GM19239 (cell line): ENCODE measurements at places on chromosomes 7 and 10.

DNA sequence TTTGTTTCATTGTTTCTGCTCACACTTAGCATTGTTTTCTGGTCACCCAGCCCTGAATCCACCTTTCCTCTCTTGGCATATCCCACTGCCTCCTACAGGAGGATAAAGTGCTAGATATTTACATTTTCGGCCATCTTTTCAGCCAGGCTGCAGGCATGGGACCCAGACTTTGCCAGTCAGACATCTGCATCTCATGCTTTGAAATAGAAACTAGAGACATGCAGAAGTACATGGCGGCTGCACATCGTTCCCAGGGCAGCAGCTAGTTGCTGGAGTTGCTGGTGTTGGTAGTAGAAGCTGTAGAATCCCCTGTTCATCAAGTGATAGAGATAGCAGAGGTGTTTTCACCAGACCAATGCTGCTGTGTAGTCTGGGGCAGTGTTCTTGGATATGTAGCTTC lies 18.7 kb downstream of the STAMBPL1 start:
- DNase-seq, result no peak

DNA sequence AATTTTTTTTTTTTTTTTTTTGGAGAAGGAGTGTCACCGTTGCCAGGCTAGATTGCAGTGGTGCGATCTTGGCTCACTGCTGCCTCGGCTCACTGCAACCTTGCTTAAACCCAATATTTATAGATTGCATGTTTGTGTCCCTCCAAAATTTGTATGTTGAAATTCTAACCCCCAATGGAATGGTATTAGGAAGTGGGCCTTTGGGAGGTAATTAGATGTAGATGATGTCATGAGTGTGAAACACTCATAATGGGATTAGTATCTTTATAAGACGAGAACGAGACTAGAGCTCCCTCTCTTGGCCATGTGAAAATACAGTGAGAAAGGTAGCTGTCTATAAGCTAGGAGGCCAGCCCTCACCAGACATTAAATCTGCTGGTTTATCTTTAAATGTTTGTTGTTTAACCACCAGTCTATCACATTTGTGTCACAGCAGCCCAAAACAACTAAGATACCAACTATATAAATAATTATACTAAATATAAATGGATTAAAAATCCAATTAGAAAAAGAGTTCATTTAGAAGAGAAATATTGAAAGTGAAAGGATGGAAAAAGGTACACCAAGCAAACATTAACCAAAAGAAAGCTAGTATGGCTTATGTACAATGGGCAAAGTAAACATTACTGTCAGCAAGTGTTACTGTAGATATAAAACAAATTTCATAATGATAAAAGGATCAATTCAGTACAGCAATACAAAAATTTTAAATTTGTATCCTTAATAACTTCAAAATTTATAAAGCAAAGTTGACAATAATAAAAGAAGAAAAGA lies 9.3 kb downstream of the TCAF1 start:
- no peak for DNase-seq

DNA sequence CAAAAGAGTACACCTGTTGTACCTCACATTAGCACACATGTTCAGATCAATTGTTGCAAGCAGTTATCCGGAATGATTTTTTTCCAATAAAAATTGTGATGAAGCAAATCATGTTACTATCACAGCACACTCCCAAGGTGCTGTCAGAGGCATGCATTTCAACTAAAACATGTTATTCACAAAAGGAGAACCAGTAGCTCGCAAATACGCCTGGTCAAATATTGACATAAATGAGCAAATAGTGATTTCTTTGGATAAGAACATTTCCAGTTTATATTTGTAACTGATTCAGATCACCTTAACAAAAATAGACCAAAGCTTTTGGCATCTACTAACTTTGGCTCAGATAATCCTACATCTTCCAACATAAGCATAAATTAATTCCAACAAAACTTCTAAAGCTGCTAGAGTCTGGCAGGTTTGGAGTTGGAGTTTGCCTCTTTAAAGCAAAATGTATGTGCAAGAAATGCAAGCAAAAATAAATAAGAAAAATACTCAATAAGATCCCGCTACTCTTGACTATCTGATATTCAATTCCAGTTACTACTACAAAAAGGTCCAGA lies 208.0 kb downstream of the SFMBT2 start:
- DNase-seq, result no peak

GRCh38 chr7:91082038-91082437 lies 182.2 kb upstream of the FZD1 start:
- no peak for DNase-seq

DNA sequence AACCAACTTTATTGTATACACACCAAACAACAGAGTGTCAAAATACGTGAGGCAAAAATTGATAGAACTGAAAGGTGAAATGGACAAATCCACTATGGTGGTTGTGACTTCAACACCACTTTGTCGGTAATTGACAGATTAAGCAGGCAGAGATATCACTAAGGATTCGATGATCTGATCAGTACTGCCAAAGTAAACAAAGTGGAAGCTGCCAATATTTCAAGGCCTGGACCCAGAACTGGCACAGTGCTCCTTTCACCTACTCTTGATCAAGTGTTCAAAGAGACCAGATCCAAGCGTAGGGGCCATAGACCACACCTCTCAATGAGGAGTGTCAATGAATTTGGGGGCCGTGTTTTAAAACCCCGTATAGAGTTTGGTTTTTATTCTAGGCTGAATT lies 167.0 kb downstream of the CDK14 start:
- no peak for DNase-seq

- no peak for DNase-seq
Measured at GRCh38 chr7:31864646-31865045, 177.6 kb downstream of the PPP1R17 start.

DNA sequence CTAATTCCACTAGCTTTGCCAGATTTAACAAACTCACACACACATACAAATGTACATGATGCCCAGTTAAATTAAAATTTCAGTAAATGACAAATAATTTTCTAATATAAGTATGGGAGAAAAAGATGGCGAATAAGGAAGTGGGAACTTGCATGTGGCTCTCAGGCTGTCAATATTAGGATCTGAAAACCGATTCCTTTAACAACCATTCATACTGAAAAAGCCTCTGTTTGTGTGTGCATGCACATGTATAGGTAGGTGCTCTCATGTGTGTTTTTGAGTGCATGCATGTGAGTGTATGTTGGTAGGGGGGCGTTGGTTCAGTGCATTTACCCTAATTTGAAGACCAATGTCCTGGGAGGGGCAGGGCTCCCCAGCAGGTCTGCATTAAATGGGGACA lies 125.3 kb downstream of the HTR7 start:
- DNase-seq, result no peak

DNA sequence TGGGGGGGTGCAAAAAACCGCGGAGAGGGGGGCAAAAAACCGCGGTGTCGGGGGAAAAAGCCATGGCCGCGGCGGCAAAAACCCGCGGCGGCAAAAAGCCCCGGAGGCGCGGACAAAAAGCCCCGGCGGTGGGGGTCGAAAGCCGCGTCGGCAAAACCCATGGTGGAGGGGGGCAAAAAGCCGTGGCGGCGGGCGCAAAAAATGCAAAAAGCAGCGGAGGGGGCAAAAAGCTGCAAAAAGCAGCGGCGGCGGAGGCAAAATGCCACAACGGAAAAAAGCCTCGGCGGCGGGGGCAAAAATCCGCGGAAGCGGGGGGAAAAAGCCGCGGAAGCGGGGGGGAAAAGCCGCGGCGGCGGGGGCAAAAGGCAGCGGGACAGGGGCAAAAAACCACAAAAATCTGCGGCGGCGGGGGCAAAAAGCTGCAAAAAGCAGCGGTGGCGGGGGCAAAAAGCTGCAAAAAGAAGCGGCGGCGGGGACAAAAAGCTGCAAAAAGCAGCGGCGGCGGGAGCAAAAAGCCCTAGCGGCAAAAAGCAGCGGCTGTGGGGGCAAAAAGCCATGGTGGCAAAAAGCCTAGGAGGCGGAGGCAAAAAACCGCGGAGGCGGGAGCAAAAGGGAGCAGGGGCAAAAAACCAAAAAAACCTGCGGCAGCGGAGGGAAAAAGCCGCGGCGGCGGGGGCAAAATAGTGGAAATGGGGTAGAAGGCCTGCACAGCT lies 418.9 kb downstream of the ZNF716 start:
- no peak for DNase-seq

GRCh38 chr10:100183481-100183880 lies 2.3 kb downstream of the ERLIN1 start:
- DNase-seq, result no peak

DNA sequence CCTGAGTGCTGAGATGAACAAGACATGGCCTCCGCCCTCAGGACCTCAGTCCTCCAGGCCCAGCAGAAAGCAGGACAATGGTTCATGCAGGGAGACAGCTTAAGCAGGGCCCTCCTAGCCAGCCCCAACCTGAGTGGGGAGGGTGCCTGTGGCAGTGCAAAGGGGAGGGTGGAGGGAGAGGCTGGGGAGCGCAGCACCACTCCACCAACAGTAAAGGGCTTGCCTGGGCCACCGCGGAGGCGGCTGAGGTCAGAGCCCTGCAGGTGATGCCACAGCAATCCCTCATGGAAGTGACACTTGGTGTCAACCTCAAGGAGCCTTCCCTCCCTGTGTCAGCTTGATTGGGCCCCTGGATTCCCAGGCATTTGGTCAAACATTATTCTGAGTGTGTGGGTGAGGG lies 89.0 kb upstream of the TCERG1L start:
- DNase-seq, result no peak

DNA sequence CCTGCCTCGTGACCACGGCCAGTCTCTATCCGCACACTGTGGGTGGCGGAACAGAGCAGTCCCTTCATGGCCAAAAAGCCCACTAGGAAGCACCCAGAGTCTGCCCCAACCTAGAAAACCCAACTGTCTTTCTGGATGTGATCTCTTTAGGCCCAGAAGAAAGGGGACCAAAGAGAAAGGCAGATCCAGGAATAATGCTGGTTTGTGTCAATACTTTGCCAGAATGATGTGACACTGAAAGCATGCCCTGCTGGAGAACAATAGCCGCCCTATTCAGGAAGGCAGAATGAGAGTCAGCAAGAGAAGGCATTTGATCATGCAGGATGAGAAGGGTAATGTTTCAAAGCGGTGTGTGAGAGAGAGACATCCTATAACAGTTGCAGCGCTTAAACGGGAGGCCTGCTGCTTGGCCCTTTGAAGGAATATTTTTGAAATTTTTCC lies 274.7 kb downstream of the USP6NL start:
- DNase-seq, result no peak

DNA sequence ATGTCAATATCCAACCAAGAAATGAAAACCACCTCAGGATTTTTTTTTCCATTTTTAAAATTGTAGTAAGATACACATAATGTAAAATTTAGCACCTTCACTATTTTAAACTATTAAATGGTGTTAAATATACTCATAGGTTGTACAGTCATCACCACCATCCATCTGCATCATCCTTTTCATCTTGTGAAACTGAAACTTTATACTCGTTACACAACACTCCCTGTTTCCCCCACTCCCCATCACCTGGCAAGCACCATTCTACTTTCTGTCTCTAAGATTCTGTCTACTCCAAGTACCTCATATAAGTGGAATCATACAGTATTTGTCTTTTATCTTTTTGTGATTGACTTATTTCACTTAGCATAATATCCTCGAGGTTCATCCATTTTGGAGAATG lies 335.2 kb upstream of the NPSR1 start:
- DNase-seq, result no peak

DNA sequence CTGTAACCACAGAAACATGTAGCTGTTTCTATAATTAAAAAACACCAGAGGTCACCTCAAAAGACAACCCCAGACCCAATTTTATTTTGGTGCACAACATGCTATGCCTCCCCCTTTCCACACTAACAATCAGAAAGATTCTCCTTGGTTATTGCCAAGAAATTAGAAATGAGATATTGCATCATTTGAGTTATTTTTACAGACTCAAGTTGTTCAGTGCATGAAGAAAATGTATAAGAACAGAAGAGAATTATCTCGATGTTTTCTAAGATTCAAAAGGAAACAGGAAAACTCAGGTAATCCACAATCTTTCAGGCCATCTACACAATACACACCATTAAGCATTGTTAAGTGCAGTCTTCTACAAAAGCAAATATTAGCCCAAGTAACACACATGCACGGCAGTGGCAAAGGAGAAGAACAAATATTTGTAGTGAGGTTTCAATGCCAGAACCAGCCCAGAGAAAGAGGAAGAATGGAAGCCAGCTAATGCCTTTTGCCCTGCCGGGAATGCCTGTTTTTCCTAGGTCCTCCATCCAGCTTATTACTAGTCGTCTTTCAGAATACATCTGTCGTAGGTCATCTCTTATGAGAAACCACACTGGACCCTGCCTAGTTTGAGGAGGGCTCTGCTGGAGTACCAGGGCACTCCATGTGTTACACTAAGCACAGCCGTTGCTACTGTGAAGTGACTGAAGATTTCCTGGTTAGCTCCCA lies 67.6 kb upstream of the C1GALT1 start:
- DNase-seq, result no peak

DNA sequence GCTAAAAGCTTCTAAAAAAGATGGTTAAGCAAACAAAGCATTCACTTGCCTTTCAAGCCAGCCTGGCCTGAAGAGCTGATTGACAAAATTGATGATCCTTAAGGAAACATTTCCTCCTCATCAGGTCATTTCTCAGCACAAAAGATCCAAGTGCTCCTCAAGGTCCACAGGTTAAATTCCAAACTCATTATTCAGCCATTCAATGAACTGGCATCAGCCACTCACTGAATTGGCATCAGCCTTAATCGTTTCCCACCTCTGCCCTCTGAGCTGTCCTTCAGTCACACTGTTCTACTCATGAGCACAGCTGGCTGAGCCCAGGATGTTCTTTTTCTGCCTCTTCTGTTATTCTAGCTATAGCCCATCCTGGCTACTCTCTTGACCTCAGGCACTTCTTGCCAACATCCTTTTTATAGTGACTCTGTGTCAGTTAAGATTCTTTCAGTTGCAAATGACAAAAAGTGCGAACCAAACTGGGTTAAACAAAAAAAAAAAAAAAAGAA lies 147.5 kb downstream of the RAB11FIP2 start:
- DNase-seq, result no peak

GRCh38 chr7:77752016-77752415 lies 46.2 kb downstream of the TMEM60 start:
- no peak for DNase-seq

GRCh38 chr7:26900251-26900650 lies 35.9 kb upstream of the SKAP2 start:
- no peak for DNase-seq
